ENCODE measurements at places on chromosomes 13 and 19.

- DNase-seq = no peak
Observed at GRCh38 chr19:3411636-3412035, 45.3 kb downstream of the NFIC start.

GRCh38 chr13:48866249-48866648 is 109.5 kb upstream of the FNDC3A start:
- DNase-seq = no peak

DNA sequence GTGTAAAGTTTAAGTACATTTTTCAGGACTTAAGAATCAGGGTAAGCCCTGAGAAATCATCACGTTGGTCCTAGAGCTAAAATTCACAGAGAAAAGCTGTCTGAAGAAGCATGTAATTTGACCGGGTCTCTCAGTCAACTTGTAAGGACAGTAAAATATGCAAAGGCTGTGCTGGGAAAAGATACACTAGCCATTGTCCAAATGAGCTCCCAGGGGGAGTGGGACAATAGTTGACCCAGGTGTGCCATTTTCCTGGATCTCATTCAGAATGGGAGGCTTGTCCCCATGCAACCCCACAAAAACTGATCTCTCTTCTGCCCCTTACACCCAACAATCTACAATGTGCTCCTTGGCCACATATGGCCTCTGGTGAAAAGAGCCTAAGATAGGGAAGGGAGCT is 437.9 kb downstream of the KLF12 start:
- no peak for DNase-seq

GRCh38 chr19:2282062-2282861 is at the start of gene PEAK3:
Gene PEAK3, minus strand, starts transcription at chr19:2282175. Its CDS starts 1,244 bp downstream, at chr19:2280931.
- no peak for DNase-seq

GRCh38 chr19:18672044-18672451 is 11.4 kb upstream of the CRTC1 start:
- no peak for DNase-seq

- peak; percentile 87 for DNase-seq
Observed at GRCh38 chr13:104571161-104571892, 1505.1 kb upstream of the SLC10A2 start.

- DNase-seq = no peak
Observed at GRCh38 chr13:76792731-76793347, 93.4 kb downstream of the KCTD12 start.

DNA sequence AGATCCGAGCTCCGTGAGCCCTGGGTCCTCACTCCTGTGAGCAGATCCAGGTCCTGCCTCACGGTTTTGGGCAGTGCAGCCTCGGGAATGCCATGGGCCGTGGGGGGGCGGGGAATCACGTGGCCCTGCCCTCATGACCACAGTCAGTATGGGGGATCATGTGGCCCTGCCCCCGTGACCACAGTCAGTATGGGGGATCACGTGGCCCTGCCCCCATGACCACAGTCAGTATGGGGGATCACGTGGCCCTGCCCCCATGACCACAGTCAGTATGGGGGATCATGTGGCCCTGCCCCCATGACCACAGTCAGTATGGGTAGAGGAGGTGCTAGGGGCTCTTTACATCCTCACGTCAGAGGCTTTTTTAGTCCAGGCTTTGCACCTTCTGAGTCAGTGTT is 64.3 kb upstream of the F7 start:
- no peak for DNase-seq

DNA sequence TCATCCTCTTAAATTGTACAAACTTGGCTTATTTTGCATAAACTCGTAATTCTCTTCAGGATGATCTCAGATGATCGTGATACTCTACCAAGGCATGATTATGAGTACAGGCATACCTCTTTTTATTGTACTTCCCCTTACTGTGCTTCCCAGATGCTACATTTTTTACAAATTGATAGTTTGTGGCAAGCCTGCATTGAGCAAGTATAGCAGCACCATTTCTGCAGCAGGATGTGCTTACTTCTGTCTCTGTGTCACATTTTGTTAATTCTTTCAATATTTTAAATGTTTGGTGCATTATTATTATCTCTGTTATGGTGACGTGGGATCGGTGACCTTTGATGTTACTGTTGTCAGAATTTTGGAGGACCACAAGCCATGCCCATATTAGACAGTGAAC is 752.3 kb downstream of the PCDH9 start:
- DNase-seq = no peak

DNA sequence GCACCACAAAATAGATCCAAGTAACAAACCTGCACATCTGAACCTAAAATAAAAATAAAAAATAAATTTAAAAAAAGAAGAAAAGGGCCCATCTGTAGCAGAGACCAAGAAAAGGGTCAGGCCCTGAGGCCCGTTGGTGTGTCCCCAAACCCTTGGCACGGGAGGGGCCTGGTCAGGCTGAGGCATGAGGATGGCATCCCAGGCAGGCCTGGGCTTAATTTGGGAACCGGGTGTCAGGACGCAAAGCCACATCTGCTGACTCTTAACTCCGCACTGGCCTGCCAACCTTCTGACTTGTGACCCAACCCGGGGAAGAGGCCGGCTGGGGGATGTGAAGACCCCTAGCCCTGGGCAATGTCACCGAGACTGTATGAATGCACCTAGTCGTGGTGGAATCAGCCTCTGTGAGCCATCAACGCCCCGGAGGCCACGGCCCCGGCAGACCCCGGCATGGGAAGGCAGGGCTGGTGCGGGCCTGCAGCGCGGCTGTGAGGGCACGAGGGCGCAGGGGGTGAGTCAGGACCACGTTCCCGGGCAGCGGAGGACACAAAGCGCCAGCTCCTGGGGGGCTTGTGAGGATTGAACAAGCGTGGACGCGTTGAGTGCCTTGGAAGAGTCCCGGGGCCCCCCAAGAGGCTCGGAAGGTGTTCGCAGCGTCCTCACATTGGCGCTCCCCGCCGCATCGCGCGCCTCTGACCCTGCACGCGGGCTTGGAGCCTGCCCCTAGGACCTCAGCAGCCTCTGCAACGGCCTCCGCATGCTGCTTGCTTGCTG is 38.2 kb downstream of the ATP12A start:
- no peak for DNase-seq

DNA sequence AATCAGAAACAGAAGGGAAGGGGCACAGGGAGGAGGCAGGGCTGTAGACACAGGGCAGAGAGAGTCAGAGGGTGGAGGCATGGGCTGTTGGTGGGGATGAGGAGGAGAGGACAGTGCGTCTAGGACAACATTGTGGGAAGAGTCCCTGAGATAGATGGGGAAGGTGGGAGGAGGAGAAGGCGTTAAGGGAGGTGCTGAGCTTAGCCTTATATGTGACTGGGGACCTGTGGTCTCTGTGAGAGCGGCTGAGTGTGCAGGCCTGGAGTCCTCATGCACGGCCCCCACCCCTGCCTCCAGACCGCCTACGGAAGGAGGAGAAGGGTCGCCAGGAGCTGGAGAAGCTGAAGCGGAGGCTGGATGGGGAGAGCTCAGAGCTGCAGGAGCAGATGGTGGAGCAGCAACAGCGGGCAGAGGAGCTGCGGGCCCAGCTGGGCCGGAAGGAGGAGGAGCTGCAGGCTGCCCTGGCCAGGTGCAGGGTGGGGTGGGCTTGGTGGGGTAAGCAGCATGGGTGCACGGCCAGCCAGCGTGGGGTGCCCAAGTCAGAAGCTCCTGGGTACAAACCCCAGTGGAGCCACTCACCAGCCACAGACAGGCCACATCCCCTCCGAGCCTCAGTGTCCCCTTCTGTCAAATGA is 56.8 kb downstream of the KCNC3 start:
- no peak for DNase-seq

DNA sequence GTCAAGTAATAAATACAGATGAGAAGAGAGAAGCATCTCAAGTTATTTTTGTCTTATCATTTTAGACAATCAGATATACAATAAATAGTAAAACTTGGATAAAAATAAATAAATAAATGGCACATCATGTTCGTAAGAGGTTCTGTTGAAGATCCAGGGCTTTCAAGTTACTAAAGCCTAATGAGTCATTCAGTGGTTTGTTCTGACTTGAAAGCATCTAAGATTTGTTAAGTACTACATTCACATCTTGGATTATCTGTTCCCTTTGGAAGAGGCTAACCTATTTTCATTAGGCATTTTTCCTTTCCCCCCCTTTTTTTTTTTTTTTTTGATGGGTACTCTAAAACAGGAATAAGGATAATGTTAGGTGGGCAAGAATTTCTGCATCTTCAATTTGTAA is 429.3 kb downstream of the PCDH20 start:
- no peak for DNase-seq

DNA sequence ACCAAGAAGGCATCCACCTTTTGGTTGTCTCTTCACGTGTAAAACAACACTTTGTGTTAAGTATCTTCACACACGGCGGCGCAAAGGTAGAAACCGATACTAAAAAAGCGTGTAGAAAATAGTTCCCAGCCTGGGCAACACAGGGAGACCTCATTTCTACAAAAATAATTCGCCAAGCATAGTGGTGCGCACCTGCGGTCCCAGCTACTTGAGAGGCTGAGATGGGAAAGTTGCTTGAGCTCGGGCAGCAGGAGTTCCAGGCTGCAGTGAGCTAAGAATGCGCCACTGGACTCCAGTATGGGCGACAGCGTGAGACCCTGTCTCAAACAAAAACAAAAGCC is 573 bp upstream of the ERCC5 start:
- no peak for DNase-seq

DNA sequence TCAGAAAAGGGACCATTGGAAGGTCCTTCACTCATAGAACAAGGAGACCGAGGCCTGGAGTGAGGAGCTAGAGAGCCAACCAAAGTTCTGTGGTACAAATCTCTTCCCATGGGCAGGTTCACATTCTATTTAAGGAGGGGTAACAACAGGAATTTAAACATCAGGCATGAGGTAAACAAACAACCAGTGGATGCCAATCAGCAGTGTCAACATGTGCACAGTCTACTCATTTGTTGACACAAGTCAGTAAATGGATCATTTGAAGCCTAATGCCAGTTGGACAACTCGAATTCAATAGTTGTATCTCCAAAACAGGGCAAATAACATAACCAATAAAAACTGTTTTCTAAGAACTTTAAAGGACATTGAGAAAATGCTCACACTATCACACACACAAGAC is 6.3 kb upstream of the DOCK9 start:
- no peak for DNase-seq

- DNase-seq = peak; percentile 25
Observed at GRCh38 chr13:30835442-30835841, 70.6 kb upstream of the MEDAG start.

DNA sequence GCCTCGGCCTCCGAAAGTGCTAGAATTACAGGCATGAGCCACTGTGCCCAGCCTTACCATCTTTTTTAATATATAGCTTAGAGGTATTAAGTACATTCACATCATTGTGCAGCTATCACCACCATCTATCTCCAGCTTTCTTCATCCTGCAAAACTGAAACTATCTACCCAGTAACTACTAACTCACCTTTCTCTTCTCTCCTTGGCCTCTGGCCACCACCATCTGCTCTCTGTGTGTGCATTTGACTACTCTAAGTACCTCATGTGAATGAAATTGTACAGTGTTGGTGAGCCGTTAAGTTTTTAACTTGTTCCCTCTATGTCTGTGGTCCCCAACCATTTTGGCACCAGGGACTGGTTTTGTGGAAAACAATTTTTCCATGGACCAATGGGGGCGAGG is 56.1 kb downstream of the CDK8 start:
- no peak for DNase-seq

DNA sequence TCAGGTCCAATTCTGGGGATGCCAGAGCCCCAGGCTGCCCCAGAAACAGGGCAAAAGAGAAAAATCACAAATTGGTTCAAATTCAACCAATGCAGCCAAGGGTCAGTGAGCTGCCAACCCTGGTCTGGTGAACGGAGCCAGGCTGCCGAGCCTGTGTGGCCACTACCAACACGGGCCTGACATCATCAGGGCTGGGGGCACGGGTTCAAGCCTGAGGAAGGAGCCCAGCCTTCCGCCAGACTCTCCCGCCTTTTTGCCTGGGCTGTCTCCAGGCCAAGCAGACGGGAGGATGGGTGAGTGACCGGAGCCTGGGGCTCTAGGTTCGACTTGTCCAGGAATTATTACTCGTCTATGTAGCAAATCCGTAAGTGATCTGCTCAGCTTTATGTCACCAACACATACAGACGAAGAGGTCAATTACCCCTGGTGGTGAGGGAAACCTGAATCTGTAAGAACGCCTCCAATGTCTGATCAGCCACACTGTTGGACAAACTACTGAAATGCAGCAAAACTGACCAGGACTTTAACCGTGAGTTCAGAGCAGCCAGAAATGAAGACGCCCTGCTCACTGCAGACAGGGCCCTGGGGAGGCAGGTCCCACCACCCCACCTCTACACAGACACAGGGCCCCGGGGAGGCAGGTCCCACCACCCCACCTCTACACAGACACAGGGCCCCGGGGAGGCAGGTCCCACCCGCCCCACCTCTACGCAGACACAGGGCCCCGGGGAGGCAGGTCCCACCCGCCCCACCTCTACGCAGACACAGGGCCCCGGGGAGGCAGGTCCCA is 31.8 kb downstream of the RAB20 start:
- no peak for DNase-seq

DNA sequence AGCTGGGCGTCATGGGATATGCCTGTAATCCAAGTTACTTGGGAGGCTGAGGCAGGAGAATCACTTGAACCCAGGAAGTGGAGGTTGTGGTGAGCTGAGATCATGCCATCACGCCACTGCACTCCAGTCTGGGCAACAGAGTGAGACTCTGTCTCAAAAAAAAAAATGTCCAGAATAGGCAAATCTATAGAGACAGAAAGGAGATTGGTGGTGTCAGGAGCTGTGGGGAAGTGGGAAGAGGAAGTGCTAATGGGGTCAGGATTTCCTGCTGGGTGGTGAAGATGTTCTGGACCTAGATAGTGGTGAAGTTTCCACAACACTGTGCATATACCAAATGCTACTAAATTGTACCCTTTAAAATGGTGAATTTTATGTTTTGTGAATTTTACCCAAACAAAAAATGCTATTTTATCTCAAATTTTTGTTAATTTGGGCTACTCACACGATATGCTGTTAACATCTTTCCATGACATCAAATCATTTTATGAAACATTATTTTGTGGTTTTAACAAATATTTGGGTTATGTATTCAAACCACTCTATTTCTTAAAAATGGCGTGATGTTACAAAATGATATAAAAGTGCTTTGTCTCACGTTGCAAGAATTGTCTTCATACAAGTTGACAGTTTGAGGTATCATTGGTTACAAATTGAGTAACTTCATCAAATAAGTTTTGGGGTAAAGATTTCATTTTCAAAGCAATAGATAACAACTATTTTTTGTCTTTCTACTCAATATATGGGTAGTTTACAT is 7.4 kb upstream of the CYP4F3 start:
- DNase-seq = no peak

DNA sequence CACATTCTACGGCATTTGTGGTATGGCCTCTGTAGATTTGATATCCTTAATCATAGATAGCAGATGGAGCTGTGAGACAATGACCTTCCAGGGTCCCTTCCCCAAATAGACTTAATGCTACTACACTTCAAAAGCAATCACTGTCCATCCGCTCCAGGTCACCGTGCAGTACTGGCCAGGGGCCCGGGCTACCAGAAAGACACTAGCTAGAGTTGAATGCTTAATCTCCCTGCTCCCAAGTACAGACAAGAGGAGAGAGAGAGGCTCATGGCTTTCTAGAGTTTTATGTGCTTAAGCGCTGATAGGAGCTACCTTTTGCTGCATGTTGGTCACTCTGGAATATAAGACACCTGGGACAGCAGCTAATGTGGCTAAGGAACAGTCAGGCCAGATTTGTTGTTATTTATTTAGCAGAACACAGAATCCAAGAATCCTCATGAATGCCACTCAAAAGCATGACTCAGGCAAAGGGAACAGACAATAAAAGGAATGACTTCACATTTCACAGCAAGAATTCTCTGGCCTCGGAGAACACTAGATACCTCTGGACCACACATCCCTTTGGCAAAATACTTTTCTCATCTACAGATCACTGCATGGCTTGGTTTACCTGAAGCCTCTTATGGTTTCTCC is 165.0 kb downstream of the LACC1 start:
- no peak for DNase-seq

GRCh38 chr19:8567522-8568172 is 9.6 kb downstream of the MYO1F start:
- no peak for DNase-seq

Data from brain (organoid and tissue), 16 donors.